ENCODE measurements at places on chromosomes 7 and 10. TPM values are rescaled to one million over a fixed set of nuclear protein-coding genes. Genes with fewer than 3 reads are reported as not detected.

The SSC4D gene
- not detected for polyA plus RNA-seq

The ANKRD1 gene
- not detected for polyA plus RNA-seq

DNA sequence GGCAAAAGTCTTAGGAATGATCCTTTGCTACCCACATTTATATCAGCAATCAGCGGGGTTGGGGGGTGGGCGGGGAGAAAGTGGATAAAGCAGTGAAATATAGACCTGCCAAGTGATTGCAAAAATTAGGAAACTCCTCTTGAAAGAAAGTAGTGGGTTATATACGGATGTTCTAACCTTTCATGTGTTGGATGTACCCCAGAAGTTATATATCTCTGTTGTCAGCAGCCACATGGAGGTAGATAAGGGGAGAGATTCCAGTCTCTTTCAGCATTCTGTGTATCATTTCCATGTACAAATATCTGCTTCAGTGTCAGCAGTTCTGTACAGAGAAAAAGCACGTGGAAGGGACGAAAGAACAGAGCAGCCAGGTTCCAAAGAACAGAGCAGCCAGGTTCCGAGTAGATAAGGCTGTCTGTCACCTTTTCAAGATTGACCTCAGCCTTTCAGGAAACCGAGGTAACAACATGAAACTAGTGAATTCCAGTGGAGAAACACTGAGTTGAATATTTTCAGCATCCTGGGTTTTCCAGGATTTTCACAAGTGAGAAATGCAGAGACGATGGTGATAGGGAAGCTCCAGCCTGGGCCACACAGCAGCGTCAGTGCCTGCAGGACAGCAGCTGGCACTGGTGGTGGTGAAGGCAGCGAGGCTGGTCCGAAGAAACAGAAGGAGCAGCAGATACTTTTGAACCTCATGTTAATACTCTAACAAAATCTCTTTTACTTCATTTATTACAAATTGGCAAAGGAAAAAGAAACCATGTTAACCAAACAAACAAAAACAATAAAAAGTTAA, 212.3 kb downstream of the C7orf25 start:
- DNase-seq = no peak

DNA sequence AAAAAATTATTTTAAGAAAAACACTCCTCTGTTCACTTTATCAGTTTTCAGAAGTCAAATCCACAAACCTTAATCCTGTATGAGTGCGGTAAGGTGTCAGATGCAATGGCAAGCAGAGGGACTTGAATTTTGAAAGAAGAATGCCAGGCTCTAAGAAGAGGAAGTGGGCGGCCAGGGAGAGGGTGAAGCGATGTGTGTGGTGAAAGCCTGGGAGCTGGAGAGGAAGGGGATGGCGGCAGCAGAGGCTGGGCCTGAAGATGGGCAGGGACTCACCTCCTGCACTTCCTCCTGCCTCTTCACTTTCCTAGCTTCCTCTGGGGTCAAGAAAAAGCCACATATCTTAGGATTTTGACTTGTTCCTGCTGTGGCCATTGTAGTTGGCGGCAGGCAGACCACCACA, 609.6 kb downstream of the PARD3 start:
- DNase-seq = no peak

- DNase-seq = no peak
Observed at GRCh38 chr7:93132216-93132615, 14.4 kb upstream of the SAMD9 start.
